Esophagus squamous epithelium (tissue), 5 donors: ENCODE measurements at places on chromosomes 2 and 18.

- no peak for DNase-seq
Observed at GRCh38 chr2:241255542-241256167, 59.8 kb downstream of the HDLBP start.

GRCh38 chr2:64291181-64291580 lies 147.0 kb upstream of the PELI1 start:
- no peak for DNase-seq

GRCh38 chr2:191515551-191515950 lies 162.4 kb upstream of the NABP1 start:
- no peak for DNase-seq

- no peak for DNase-seq
Observed at GRCh38 chr2:55992455-55992854, 68.9 kb upstream of the EFEMP1 start.

DNA sequence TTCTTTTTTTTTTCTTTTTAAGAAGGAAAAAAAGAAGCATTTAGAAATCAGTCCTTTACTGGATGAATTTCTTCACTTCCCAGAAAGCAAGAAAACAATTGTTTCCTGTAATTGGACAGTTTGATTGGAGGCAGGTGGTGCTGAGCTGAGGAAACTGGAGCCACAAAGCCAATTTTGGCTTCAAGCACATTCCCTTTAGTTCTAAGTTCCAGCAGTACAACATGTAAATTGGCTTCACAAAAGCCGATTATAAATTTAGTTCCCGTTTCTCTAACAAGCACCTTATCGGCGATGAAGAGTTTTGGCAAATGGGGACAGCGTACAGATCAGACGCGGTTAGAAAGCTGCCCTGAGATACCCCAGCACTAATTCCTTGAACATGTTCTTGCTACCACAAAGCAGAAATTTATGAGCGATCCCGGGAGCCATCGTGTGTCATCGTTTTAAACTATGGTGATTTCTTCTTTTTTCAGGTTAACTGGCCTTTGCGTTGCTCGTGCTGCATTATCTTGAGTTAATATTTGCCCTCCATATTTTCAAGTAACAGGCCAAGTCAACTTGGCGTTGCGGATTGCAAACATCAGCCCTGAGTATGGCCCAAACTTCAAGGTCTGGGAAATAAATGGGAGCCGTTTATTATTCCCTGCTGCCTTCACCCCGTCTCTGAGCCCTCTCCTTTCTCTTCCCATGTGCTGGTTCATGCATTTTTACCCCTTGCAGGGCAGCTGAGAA lies 190.4 kb upstream of the ID2 start:
- DNase-seq, result no peak

DNA sequence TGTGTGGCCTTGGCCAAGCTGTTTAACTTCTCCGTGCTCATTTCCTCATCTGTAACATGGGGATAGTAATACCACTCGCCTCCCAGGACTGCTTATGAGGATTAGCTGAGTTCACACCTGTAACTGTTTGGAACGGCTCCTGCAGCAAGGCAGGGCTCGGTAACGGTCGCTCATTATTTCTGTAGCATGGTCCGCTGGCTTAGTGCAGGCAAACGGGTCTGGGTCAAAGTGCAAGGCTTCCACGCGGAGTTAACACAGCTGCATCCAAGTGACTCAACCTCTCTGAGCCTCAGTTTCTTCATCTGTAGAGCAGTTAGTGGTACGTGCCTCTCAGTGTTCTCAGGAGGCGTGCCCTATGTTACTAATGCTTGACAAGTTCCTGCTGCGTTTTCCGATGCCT lies 94.3 kb upstream of the YWHAQ start:
- no peak for DNase-seq

DNA sequence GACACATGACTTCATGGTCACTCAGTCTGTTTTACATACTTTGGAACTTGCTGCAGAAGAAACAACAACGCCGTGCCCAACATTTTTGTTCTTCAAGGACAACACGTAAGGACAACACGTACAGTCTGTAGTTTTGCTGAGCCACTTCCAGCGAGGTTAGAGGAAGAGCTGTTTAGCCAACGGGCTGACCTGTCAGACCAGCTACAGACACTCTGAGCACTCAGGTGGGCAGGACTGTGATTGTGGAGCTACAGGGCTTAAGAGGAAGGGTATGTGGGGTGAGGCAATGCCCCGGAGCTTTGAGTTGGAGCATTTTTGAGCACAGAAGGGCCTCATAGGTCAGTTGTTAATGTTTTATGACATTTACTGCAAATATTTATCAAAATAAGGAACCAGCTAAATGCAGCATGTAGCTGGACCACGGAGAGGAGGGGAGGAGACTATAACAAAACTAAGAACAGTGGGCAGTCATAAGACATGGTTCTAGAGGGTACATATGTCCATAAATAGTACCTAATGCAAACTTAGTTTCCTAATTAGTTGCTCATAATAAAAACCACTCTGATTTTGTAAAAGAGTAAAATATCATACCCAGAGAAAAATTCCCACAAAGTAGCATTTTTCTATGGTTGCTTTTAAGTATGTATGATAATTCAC lies 26.3 kb upstream of the NPC1 start:
- no peak for DNase-seq

DNA sequence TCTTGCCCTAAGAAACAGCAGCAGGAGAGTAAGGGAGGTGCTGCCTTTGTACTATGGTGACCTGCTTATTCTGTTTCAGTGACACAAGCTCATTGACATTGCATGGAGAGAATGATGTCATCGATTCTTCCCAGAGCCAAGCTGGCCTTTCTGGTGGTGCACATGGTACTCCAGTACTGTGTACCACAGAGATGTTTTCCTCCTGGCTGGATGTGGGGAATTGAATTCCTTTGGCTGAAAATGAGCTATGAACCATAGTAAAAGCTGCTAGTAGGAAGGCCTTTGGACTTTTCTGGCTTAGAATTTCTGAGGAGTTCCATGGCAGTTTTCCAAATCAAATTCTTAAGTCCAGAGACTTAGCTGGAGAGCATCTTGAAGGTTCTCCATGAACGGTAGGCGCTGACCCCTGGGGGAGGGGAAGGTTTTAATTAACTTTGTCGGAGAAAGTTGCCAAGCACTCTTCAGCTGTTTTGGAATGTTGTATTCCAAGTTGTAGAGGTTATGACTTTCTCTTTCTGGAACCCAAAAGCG lies 17.1 kb upstream of the B3GNT2 start:
- no peak for DNase-seq

- no peak for DNase-seq
Observed at GRCh38 chr2:177554365-177554764, 161.8 kb downstream of the AGPS start.

DNA sequence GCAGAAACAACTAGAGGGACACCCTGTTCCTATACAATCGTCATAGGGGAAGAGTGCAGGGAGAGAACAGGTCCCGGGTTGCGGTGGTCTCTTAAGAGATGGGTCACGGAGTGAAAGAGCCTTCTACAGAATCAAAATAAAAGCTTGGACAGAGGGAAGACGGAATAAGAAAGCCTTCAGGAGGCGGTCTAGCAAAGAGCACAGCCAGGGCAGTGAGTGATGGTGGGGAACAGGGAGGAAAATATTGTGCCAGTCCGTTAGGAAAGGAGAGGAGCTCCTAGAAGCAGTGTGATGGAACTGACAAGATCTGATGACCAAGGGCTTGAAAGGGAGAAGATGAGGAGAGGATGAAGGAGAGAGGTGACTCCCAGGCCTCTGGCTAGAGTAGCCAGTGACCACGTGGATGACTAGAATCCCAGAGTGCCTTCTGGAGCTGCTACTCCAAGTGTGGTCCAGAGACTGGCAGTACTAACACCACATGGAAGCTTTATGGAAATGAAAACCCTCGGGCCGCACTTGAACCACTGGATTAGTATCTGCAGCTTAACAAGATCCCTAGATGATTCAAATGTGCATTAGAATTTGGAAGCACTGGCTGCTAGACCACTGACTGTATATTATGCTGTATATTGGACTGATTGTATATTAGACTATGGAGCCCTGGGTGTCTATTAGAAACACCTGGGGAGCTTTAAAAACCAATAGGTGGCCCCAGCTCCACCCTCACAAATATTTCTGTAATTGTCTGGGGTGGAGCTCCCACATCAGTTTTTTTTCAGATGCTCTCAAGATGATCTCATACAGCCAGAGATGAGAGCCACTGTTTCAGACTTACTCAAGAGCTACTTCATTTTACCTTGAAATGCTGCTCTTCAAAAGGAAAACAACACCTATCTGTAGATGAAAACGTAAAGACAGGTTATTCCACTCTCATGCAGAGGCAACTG lies 1.1 kb upstream of the EVA1A start:
- no peak for DNase-seq

- no peak for DNase-seq
Observed at GRCh38 chr18:38900031-38900430, 1334.4 kb upstream of the CELF4 start.

- no peak for DNase-seq
Observed at GRCh38 chr2:55949613-55950012, 26.0 kb upstream of the EFEMP1 start.
